Germinal center (tissue), 1 donor: ENCODE measurements at places on chromosomes 7 and 10.

GRCh38 chr7:29866490-29866930, 60.2 kb downstream of the WIPF3 start:
- DNase-seq, result no peak

- no peak for DNase-seq
Observed at GRCh38 chr10:29807163-29807806, 172.5 kb upstream of the SVIL start.

DNA sequence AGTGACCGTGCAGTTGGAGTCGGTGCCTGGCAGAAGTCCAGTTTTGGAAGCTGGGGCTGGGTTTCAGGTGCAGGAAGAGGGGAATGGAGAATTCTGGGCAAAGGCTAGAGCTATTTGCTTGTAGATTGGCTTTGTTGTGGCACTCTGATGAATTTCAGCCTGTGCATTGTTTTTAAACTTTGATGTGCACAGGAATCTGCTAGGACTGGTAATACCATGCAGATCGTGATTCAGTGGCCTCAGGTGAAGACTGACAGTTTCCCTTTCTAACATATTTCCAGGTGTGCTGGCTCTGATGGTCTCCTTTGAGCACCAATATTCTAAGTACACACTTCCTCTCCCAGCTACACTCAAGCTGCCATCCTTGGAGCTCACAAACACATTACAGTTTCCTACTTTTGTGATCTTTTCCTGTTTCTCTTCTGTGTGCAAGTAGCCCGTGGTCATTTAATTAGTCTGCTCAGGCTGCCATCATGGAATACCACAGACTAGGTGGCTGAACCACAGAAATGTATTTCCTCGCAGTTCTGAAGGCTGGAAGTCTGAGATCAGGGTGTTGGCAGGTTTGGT, 55.6 kb downstream of the NOC3L start:
- no peak for DNase-seq

GRCh38 chr10:97777143-97777542, 5.3 kb upstream of the SFRP5 start:
- DNase-seq, result no peak

GRCh38 chr10:104903433-104903832, 262.3 kb downstream of the SORCS3 start:
- DNase-seq, result no peak

DNA sequence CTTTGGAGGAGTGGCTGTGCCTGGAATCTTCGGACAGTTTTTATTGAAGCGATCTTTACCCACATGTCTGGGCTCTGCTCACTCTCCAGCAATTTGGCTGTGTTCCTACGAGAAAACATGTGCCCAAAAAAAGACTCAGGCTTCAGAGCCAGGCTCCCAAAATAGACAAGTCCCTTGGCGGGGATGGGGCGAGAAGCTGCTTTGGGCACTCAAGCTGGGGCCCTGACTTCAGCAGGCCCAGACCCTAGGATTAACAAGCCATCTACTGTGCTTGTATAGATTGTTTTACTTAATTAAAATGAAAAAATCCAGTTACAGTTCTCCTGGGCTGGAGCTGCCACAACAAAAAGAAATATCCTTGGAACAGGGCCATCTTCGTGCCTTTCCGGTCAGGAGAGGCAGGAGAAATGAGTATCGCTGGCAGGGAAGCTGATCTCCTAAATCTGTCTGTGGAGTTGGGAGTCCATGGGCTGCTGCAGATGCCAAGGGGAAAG, 51.4 kb upstream of the PDCD4 start:
- no peak for DNase-seq

DNA sequence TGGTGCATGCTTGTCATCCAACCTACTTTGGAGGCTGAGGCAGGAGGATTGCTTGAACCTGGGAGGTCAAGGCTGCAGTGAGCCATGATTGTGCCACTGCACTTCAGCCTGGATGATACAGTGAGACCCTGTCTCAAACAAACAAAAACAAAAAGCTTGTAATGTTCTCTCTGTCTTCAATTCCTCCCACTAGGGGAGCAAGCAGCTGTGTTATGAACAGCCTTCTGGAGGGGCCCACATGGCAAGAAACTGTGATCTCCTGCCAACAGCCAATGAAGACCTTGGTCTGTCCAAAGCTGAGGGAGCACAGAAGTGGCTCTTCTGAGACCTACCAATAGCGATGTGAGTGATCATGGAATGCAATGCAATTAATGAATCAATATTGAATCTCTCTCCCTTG, 229.2 kb downstream of the SEC23IP start:
- DNase-seq, result no peak

GRCh38 chr10:69645296-69646184, 15.5 kb downstream of the FAM241B start:
- no peak for DNase-seq

DNA sequence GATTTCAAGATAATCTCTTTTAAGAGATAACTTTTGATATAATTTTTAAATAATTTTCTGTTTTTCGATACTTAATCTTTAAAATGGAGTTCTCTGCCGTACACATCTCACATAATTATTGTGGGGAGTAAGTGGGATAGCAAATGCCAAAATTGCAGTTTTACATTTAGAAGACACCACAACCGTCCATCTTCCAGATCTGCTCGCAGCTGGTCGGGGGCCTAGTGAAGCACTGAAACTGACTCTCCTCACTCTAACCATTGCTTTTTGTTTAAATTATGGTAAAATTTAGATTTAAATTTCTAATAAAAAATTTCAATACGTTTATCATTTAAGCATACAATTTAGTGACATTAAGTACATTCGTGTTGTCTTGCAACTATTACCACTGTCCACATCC, 94.2 kb downstream of the PRR15 start:
- DNase-seq, result no peak

- DNase-seq, result no peak
Observed at GRCh38 chr7:48149058-48149457, 22.2 kb upstream of the ABCA13 start.

- DNase-seq, result no peak
Observed at GRCh38 chr10:123269675-123270074, 115.5 kb downstream of the BUB3 start.

DNA sequence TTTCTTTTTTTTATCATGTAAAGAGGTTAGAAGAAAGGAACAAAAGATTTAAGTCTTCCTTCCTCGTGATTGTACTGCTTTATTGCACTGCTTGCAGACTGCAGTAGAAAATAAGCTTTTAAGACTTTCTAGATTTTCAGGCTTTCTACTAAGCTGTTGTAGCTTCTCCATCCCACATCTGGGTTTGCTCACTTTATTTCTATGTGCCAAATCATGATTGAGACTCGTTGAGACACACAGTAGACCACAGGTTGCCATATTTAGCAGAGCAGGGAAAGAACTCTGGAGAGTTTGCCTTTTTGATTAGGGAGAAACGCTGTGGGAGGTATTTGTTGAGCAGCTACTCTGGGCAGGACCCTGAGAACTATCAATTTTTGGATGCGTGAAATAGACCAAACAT, 89.2 kb upstream of the BTBD16 start:
- DNase-seq, result no peak

DNA sequence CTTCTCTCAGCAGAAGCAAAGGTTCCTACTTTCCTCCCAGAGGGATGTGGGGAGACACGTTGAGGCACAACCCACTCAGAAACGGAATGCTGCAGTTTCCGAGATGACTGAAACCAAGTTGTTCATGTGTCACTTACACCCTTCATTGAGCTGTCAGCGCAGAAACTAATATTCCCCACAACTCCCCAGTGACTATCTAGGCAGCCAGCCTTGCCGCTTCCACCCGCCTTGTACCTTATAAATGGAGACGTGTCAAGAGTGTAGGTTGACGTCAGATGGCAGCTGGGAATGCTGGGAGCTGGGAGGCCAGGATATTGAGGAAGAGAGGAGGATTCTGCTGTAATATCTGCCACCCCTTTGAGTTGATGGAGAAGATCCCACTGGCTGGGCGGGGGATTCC, 15.1 kb downstream of the GPR26 start:
- no peak for DNase-seq

DNA sequence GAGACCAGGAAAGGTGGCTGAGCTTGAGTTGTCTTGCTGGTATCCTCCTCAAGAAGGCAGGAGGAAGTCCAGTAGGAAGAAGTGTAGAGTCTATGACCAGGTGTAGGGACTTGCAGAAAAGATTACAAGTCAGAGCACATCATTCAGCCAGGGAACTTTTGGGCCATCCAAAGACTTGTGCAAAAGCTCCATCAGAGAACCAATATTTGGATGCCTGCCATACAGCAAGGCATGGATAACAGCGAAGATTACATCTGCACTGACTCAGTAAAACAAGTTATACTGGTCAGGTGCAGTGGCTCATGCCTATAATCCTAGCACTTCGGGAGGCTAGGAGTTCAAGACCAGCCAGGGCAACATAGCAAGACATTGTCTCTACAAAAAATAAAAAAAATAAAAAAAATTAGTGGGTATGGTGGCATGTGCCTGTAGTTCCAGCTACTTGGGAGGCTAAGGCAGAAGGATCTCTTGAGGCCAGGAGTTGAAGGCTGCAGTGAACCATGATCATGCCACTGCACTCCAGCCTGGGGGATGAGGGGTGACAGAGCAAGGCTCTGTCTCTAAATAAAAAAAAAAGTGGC, 13.2 kb upstream of the NMT2 start:
- no peak for DNase-seq

DNA sequence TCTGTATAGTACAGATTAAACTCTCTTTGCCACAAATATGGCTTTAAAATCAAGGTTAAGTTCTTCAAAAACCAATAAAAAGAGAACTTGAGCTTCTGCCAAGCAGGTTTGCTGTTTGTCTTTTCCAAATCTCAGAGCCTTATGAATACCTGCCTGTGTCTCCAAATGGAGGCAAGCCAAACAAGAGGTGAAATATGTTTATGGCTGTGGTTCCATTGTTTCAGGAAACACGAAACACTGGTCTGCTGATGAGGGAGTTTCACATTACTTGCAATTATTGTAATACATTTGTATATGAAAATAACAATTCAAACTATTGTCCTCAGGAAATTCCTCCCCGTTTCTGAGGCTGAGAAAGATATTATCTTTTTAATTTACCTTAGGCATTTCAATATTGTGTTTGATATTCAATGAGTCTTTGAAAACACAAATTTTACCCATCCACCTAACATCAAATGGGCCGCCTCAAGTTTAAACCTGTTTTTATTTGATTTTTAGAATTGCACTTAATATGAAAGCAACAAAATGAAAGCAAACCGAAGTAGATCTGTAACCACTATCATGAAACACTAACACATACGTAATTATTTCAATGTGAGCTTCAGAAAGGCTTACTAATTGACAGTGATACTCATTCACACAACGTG, 359.3 kb downstream of the HGF start:
- no peak for DNase-seq

DNA sequence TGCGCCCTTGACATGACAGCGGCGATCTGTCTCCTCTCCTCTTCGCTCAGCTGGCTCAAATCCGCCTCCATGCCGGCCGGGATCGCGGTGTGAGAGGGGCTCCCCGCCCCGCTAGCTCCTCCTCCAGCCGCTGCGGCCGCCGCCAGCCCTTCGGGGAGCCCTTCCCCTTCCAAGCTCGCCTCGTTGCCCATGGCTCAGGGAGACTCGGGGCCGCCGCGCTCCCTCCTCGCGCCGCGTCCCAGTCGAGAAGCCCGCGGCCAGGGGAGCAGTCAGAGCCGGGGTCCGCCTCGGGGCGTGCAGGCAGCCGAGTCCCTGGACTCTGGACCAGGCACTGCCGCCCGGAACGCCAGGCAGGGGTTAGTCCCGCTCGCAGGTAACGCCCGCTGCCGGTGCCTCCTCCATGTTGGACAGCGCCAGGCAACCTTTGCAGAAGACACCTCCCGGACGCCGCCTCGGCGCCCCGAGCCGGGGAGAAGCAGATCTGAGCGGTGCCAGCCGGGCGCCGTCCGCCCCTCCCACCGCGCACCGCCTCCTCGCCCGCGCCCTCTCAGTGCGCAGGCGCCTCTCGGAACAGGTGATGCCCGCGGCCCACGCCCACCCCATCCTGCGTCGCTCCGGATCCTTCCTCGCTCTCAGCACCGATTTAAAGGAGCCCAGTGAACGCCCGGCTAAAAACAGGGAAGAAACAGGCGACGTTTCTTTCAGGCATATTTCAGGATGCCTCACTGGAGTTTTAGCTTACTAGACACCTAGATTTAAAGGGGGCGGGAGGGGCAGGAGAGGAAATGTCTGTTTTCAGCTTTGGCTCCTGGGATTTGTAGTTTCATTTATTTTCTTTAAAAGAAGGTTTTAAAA, at the start of gene PCLO:
Gene PCLO (minus strand): TSS at position 483 of the 855 bp plus-strand sequence. CDS start 292 bp downstream, at position 191.
- DNase-seq, result peak; percentile 27

DNA sequence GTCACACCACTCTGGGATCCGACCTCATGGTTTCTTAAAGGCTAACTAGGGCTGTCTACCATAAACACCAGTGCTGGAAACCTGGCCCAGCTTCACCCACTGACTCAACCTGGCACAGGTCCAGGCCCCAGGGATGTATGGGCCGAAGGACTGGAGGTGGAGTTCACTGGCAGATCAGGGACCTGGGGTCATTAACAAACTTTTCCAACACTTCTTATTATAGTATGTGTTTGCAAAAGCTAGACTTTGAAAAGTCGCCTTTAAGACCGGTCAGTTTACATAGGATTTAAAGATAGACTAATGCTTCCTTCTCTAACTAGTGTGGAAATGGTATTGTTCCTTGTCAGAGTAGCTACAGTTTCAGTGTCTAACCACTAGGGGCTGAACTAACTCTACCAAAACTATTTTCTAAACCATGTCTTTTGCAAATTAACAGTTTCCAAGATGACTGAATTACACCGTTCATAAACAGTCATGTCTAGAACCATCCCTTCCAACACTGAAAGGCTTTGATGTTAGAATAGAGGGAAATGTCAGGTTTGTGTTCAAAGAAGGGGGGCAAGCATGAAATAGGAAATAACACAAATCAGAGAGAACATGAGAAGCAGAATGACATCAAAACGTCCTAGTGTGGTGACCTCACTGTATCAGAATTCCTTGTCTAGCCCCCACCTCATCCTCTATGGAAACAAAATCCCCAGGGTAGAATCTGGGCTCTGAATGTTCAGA, 29.7 kb downstream of the STN1 start:
- peak; percentile 57 for DNase-seq

GRCh38 chr7:22549667-22550513, 49.9 kb upstream of the STEAP1B start:
- DNase-seq, result peak; percentile 59

DNA sequence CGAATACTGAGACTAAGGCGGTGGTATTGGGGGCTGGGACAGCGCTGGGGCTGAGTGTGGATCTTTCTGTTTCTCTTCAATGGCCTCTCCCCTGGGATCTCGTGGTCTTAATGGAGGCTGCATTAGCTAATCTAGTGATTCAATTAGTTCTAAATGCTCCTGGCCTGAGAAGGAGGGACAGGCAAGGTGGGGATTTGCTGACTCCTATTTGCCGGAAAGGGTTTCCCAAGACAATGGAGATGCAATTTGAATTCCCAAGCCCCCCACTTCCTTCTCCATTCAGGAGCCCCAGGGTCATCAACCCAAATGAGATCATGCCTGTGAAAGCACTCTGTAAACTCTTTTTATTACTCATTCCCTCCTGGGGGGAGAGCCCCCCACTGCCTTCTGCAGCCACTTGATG, 111.7 kb upstream of the PLXNA4 start:
- DNase-seq, result no peak

- DNase-seq, result no peak
Observed at GRCh38 chr7:47071866-47072265, 510.0 kb downstream of the TNS3 start.

- no peak for DNase-seq
Observed at GRCh38 chr10:29949411-29950011, 109.9 kb downstream of the JCAD start.

GRCh38 chr10:43360086-43360485, 11.3 kb upstream of the FXYD4 start:
- no peak for DNase-seq

- no peak for DNase-seq
Observed at GRCh38 chr7:39051707-39052106, 74.0 kb downstream of the POU6F2 start.

GRCh38 chr10:132774181-132774901, 11.6 kb downstream of the NKX6-2 start:
- DNase-seq, result no peak

- DNase-seq, result no peak
Observed at GRCh38 chr7:38057829-38058228, 120.2 kb upstream of the STARD3NL start.
